Kidney tubule cell (primary cell): ENCODE measurements at places on chromosomes 7 and 10.

- DNase-seq: no peak
Observed at GRCh38 chr7:92200791-92201190, 21.8 kb upstream of the LRRD1 start.

DNA sequence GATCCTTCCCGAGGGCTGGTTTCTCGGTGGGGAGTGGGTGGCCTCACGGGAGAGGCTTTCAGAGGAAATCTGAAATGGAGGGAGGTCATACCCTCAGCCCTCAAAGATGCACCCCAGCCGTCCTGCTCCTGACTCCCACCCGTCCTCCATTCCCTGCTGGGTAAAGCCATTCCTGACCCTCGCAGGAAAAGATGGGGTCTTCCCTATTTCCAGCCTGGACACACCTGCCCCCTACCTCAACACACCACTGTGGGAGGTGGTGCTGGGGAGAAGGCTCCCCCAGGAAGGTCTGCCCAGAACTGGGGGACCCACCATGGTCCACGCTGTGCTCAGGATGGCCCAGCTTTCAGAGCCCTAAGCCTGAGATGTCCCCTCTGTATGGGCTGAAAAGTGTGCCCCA, 86.9 kb downstream of the CHST15 start:
- DNase-seq: no peak

DNA sequence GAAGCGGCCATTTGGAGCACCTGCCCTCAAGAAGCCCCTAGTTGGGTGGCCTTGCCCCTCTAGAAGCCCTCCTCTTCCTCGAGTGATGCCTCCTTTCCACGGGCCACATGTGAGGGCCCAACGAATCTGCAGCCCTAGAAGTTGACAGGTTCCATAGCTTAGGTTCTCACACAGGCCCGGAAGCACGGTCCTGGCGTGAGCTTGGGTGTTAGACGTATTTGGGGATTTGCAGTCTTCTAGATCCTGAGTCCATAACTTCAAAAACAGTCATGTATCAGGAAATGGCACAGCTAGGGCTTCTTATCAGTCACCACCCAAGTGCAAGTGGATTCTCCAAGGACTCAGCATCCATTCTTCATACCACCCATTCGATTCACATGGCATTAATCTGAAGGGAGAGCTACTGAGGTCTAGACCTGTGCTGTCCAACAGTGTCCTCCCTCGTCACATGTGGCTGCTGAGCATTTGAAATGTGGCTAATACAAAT, 477 bp upstream of the FBXW4 start:
- no peak for DNase-seq

GRCh38 chr10:15719899-15720634, at the start of gene ITGA8:
Gene ITGA8 (minus strand): TSS chr10:15719922. CDS start chr10:15719771, 151 bp downstream.
- DNase-seq: no peak

DNA sequence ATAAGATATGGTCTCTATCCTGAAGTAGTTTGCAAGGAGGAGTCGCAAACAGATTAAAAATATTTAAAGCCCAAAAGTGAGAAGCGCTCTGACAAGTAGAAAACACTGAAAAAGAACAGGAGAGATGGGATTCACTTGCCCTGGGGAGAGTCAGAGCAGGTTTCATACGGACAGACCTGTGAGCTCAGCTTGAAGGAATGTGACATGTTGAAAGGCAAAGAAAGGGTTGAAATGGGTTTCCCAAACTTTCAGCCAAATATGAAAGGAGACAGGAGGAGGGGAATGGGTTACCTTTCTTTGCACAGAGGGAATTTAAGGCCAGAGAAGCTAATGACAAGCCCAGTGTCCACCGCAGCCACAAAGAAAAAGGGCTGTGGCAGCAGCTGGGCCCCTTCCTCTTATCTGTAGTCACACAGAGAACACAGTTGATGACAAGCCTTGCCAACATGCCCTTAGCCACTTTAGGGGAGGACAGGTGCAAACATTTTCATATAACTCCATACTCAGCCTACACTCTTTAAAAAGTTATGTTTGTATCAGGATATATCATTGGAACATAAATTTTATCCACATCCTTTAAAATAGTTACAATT, 14.9 kb downstream of the HOXA1 start:
- DNase-seq: peak; percentile 74

DNA sequence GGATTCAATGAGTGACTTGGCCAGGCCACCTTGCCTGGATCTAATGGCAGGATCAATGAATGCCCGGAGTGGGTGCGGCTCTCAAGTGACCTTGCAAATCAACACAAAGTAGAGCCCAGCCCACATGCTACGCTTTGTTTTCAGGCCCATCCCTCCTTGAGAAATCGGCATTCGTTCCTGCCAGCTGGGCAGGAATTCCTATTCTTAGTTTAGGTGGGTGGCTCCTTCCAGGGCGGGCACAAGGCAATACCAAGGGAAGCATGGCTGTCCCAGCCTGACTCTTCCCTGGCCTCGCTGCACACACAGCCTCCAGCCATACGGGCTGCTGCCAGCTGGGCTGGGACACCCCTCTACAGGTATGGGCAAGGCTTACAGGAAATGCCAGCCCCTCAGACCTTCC, 119.3 kb downstream of the SH3PXD2A start:
- no peak for DNase-seq

DNA sequence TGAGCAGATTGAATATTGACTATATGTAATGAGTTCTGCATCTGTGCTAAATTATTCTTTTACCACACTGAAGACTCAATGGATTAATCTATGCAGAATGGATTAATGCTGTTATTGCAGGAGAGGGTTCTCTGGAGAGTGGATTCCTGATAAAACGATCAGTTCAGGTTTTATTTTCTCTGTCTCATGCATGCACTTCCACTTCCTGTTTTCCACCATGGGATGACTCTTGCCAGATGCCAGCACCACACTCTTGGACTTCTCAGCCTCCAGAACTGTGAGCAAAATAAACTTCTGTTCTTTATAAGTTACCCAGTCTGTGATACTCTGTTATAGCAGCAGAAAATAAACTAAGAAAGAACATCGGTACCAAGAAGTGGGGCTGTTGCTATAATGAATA, 207.5 kb downstream of the KCND2 start:
- no peak for DNase-seq

DNA sequence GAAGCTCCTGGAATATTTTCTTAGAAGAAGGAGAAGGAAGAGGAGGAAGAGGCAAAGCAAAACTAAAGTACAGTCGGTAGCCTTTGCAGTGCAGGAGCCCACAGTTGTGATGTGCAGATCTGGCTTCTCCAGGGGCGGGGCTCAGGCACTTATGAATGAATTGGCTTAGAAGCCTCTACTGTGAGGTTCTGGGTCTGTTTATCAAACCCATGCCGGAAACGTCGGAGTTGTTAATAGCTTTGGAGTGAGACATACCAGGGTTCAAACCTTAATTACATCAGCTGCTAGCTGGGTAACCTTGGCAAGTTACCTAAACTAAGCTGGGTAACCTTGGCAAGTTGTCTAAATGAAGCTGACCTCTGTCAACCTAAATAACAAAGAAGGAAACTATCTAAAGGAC, 89.3 kb upstream of the PITRM1 start:
- DNase-seq: peak; percentile 10
